ENCODE measurements at places on chromosomes 7 and 10. TPM values are rescaled to one million over a fixed set of nuclear protein-coding genes. Genes with fewer than 3 reads are reported as not detected.

ELFN1 gene
- 7.8 TPM for polyA plus RNA-seq

DNA sequence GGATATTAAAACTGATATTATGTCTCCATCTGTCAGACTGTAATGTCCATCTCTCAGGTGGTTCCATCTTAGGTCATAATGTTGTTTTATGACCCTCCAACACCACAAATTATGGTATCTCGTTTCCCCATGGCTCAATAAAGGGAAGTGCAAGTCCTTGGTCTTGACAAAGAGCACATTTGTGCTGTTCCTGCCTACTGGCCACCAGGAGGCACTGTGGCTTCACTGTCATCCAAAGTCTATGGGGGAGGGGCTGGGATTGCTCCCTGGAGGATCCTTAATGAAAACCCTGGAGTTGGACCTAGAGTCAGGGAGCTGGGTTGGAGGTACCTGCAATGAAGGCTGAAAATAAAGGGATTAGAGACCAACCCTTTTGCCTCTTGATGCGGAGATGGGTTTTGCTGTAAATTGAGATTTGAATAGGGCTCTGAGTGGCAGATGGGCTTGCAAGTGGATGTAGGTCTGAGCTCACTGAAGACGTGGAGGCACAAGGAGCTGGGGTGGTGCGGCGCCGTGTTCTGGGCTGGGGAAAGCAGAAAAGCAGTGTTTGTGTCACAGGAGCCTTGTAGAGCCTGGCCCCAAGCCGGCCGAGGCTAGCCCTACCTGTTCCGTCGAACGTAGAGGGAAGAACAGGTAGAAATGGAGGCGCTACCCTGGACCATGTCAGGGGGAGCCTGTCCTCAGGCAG is 180.5 kb upstream of the PRSS58 start:
- peak; percentile 64 for DNase-seq

ADCYAP1R1 gene
- not detected for polyA plus RNA-seq

DNA sequence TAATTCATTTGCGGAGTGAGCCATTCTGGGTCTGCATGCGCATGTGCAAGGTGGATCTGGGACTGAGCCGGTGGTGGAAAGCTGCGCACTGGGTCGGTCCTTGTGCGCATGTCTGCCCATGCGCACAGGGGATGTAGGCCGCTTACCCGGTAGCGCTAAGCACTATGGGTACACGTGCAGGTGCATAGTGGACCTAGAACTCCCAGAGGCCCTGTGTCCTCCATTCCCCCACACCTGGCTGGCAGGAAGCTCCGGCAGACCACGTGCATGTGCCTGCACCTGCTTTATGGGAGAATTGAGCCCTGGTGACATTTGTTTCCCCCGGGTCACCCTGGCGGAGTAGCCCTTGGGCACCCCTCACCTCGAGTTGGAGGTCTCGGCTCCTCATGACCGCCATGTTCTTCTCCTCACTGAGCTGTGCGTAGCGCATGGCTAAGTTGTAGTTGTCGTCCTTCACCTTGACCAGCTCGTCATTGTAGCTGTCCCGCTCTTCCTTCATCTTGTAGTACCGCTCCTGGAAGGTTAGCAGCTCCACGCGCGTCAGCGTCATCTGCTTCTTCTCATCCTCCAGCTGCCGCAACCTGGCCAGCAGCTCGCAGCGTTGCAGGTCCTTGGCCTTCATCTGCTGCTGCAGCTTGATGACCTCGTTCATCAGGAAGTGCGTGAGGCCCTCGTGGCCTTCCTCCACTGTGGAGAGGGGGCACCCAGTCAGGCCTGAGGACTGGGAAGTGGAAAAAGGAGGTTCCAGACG is 99.6 kb downstream of the CARD11 start:
- no peak for DNase-seq

- no peak for DNase-seq
Measured at GRCh38 chr10:42996588-42996987, 80.3 kb upstream of the RET start.

LIPK gene
- polyA plus RNA-seq = not detected

KCNH2 gene
- 2.1 TPM for polyA plus RNA-seq

DNA sequence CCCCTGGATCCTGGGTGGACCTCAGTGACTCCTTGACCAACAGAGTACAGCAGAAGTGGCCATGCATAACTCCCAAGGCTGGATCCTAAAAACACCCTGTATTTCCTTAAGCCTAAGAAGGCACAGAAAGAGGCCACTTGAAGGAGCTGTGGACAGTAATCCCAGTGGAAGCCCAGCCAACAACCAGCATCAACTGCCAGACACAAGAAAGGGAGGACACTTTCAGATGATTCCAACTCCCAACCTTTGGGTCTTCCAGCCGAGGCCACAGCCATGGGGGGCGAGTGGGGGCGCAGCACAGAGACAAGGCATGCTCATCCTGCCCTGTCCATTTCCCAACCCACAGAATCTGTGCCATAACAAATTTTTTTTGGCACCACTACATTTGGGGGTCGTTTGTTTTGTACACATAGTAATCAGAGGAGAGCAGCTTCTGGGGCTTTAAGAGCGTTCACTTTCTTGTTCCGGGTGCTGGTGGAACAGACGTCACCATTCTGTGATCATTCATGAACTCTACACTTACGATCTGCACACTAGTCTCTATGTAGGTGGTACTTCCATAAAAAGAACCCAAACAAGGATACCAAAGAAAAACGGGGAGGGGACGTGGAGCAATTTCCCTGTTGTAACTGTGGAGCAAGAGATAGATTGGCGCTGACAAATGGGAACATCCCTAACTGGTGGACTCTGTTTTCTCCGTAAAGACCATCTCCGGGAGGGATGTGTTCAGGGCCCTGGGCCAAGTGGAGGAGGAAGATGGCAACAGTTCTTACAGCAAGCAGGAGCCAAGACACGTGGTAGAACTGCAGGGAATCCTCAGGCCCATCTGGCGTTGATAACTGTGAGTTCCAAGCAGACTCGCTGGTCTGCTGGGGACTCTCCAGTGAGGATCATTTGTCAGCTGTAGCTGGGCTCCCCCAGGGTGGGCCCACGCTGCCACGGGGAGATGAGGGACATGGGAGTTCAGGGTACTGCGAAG is 6.0 kb upstream of the SLC29A3 start:
- DNase-seq = peak; percentile 60

PAXIP1 gene
- polyA plus RNA-seq = 9.4 TPM

CYP2C8 gene
- 0.05 TPM for polyA plus RNA-seq

CYP3A4 gene
- not detected for polyA plus RNA-seq

GRCh38 chr10:95640891-95641315 is 15.6 kb downstream of the ALDH18A1 start:
- DNase-seq = no peak

- no peak for DNase-seq
Measured at GRCh38 chr7:2050511-2050866, 182.3 kb downstream of the MAD1L1 start.

DNA sequence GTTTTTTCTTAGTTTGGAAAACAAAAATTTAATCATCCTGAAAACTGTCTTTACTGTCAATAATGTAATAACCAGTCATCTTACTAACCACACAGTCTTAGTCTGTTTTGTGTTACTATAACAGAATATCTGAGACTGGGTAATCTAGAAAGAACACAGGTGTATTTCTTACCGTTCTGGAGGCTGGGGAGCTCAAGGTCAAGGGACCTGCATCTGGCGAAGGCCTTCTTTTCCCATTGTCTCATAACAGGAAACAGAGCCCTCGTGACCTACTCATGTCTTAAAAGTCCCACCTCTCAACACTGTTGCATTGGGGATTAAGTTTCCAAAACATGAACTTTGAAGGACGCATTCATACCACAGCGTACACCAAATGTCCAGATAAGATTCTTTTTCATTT is 932.3 kb downstream of the CNTNAP2 start:
- no peak for DNase-seq

GRCh38 chr10:89515031-89515841 is 20.2 kb downstream of the SLC16A12 start:
- DNase-seq = peak; percentile 100

NUTM2E gene
- not detected for polyA plus RNA-seq

PLAU gene
- polyA plus RNA-seq = 283 TPM

DNA sequence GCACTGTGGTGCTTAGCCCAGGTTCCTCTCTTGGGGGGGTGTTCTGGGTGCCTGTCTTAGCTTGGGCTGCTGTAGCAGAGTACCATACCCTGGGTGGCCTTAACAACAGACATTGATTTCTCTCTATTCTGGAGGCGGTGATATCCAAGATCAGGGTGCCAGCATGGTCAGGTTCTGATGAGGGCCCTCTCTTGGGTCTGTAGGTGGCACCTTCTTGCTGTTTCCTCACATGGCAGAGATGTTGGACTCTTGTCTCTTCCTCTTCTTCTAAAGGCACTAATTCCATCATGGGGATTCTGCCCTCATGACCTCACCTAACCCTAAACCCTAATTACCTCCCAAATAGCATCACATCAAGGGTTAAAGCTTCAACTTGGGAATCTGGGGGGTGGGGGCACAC is 19.9 kb upstream of the CRHR2 start:
- no peak for DNase-seq

GRCh38 chr10:78804411-78805032 is 264.2 kb upstream of the ZMIZ1 start:
- no peak for DNase-seq

- DNase-seq = peak; percentile 63
Measured at GRCh38 chr7:26151953-26152781, at the start of gene NFE2L3. TSS of gene NFE2L3 (plus strand) at chr7:26152198. CDS start at chr7:26152499, 301 bp downstream.

DNA sequence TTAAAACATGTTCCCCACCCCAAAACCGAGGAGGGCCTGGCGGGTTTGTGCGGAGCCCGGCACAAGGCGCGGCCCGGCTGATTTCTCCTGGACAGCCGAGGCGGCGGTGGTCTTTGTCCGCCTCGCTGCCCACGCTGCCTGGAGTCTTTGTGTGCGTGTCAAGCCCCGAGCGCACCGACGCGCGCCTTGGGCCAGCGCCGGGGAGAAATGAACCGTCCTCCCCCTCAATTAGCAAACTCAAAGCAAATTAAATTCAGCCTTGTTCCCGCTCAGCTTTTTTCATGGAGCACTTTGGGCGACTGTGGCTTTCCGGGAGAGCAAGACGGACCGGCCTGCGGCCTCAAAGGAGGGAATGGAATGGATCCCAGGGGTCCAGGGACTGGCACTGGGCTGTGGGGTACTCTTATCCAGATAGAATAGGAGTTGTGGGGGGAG is 4.1 kb downstream of the EMX2 start:
- DNase-seq = no peak

MPP7 gene
- polyA plus RNA-seq = 0.39 TPM

TFEC gene
- 0.02 TPM for polyA plus RNA-seq
